Right hindlimb (tissue), 1 donor: ENCODE measurements at places on chromosomes 12 and 14.
A peak's percentile ranks its signal among the peaks of the same experiment; 100 is the strongest.

DNA sequence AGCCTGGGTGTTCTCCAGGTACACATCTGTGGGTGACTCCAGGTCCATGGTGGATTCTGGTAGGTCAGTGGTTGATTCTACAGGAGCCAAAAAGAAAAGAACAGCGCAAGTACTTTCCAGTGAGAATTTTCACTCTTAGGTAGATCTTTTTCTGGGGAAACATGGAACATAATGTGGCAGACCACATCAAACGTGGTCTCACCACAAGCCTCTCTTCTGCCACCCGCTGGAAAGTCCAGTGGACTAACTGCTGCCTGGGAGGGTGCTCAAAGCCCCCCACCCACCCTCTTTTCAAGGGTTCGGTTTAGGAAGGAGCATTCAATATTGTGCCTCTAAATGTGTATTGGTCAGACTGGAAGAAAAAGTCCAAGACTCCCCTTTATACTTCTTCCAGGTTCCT is 36.1 kb upstream of the PRB2 start:
- DNase-seq, result no peak

DNA sequence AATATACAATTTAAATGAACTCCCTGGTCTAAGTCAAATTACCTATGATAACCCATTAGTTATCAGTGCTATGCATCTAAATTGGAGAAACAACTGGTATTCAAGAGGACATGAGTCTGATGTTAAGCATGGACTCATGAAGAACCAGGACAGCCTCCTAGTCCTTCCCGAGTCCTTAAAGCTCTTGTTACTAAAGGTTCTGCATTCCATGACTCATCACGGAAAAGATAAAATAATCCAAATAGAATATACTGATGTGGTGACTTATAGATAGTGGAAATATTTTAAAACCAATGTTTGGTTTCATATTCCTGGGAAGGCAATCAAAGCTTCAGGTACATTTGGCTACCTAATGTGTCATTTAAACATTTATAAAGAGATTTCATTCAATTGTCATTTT is 117.2 kb upstream of the PMCH start:
- DNase-seq, result no peak

DNA sequence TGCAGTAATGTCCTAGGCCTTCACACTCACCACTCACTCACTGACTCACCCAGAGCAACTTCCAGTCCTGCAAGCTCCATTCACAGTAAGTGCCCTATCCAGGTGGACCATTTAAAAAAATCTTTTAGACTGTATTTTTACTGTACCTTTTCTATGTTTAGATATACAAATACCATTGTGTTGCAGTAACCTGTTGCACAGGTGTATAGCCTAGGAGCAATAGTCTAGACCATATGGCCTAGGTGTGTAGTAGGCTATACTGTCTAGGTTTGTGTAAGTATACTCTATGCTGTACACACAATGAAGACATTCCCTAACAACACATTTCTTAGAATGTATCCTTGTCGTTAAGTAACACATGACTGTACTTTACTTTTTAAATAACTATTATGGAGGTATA is 17.2 kb downstream of the CYP46A1 start:
- DNase-seq, result no peak

DNA sequence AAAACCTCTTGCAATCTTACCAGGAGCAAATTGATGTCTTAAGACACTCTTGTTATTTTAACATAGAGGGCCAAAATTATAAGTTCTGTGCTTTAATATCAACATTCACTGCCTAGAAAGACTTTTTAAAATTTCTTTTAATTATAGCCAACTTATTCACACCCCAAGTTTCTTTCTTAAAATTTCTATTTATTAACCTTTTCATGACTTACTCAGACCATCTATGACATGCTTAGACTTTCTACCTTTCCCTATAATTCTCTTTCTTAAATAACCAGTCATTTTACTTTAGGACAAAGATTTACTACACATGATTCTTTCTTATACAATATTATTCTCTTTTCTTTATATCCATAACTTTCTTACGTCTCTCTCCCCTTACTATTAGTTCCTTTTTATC is 220.4 kb downstream of the NUBPL start:
- no peak for DNase-seq

GRCh38 chr12:6643569-6644256 is 3.5 kb downstream of the ACRBP start:
- no peak for DNase-seq

- no peak for DNase-seq
Measured at GRCh38 chr14:24991288-24991687, 58.7 kb downstream of the STXBP6 start.

DNA sequence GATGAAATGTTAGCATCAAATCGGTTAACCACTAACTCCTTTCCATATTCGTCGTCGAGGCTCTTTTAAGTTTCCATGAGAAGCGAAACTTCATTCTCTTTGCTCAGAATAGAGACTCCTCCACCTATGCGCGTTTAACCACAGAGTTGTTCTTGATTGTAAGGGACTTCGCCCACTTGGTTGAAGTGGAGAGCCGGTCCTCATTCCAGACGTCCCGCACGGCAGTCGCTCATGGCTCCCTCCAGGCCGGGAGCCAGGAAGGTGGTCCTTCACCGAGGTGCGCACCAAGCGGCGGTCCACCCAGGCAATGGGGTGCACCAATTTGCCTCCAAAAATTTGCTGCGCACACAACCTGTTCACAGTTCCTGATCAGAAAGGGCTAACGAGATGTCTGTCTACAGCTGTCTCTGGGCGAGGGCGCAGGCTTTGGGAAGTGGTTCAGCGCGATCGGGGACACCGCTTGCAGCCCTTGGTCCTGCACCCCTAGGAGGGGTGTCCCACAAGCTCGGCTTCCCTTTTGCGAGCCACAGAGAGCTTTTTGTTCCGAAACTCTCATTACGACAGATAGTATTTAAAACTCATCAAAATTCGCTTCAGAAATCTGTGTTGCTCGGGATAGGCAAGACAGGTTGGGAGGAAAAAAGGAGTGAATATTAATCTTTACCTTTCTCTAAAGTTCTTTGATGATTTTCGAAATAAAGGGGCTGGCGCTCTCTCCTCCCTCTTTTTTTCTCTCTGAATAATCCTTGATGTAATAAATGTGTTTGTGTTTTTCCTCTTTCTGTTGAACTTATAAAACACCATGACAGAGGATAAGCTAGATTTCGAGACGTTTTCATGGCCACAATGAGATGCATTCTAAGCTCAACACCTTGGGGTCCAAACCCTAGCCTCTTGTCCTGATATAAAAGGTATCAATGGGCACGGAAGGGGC is 6.4 kb upstream of the ALX1 start:
- peak; percentile 39 for DNase-seq

DNA sequence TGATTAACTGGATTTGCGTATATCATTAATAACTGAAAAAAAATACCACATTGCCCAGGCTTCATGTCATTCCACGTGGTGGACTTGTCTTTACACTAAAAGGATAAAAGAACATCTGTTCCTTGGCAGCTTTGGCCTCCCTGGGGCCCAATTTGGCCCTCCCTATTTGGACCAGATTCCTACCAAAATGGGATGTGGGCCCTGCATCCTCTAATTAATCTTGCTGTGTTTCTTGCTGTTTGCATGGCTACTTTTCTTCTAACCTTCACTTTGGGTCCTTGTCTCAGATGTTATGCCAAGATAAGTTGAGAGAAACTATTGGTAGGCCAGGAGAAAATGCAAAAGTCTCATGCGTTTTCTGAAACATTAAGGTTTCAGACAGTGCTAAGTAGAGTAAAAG is 57.5 kb downstream of the PTHLH start:
- DNase-seq, result peak; percentile 58

DNA sequence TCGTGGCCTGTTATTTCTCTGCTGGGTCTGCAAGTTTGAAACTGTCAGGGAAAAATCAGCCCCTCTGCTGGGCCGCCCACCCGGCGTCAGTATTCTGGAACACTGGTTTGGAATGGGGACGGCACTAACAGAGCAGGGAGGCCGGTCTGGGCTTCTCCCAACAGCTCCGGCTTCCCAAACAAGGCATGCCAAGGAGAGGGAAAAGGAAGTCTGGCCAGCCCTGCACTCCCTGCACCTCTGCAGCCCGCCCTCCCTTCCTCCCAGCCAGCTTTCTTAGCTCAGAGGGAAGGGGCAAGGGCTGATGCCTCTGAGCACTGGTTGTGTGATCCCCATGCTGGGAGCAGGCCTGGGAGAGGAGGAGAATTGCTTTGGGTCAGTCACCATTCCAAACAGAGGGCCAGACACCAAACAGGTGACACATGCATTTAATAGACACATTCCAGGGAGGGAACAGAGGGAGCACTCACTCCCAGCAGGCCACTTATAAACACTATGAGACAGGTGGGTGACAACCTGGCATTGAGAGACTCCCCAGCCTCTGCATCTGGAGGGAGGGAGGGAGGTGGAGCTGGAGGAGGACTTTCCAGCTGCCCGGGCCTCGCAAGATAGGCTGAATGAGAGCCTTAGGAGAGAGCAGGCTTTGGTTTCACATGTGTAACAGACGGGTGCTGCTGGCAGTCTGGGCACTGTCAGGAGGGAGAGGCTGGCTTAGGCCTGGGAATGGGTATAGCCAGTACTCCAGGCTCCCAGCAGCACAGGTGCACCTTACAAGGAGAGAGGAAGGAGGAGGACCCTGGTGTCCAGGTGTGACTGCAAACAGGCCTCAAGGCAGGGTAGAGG is 10.3 kb downstream of the KRT75 start:
- peak; percentile 66 for DNase-seq

DNA sequence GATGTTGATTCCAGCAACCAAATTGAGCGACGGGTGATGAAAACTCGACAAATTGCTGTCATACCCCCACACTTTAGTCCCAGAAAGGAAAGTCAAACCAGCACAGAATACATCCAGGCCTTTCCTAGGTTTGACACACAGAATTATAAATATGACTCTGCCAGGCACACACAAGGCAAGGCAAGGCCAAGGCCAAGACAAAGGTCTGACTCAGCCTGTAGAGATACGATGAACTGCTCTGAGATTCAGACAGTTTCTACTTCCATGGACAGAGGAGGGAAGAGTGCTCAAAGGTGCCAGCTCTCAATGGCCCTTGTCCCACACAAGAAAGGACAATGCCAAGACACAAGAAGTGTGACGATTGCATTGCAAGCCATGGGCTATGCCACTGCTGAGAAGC is 880.2 kb upstream of the TMEM132C start:
- no peak for DNase-seq

GRCh38 chr12:52004042-52004648 is 2.6 kb upstream of the TAMALIN start:
- no peak for DNase-seq

DNA sequence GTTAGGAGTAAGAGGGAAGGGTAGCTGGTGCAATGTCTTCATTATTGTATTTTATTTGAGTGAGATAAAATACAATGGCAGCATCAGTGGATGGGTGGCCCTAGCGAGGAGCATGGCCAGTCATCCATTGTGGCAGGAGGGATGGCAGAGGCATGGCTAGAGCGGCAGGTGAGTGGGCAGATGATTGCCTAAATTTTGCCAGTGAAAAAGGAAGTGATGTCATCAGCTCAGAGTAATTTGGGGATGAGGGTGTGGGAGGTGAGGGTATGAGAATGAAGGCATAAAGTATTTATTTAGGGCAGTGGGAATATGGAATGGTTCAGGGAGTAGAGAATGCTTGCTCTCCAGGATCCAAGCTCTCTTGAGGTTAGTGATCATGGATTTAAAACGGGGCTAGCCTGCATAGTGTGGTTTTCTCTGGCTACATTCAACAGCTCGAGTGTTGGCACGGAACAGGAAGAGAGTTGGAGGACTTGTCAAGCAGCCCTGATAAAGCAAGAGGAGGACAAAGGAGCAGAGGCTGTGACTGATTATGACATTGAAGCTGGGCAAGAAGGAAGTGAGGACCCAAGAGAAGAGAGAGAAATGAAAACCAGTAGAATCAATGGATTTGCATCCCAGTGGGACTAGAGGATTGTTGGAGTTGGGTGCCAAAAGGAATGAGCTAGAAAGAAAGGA is 18.7 kb upstream of the SERPINA6 start:
- no peak for DNase-seq

GRCh38 chr12:110640275-110641025 is 26.5 kb downstream of the TCTN1 start:
- DNase-seq, result no peak

GRCh38 chr14:51576879-51577278 is 74.8 kb upstream of the FRMD6 start:
- DNase-seq, result no peak

DNA sequence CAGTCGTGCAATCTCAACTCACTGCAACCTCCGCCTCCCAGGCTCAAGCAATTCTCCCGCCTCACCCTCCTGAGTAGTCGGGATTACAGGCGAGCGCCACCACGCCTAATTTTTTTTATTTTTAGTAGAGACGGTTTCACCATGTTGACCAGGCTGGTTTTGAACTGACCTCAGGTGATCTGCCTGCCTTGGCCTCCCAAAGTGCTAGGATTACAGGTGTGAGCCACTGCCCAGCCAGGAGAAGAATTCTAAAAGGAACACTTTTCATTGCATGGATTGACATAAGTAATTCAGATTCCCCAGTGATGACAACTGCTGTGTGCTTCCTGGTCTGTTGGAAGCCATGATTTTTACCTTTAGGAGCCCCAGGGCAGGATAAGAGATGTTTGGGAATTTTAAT is 22.1 kb downstream of the DMAC2L start:
- no peak for DNase-seq

DNA sequence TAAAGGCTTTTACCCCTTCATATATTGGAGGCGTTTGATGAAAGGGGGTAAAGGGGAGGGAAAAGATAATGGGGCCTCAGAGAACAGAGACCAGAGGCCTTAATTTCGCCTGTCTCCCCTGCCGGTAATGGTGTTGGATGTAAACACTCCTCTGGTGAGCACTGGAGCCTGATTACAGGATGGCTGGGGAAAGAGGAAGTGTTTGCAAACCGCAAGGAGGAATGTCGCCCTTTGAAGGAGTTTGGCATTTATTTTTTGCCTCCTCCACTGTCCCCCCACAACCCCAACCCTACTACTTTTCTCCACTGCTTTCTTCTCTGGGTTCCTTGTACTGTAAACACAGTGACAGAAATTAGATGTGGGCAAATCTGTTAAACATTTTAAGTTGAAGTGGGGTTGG is 211.9 kb upstream of the TBX3 start:
- no peak for DNase-seq
